Tibial nerve (tissue), 4 donors: ENCODE measurements at places on chromosomes 4 and X. TPM values are rescaled to one million over a fixed set of nuclear protein-coding genes. Genes with fewer than 3 reads are reported as not detected.

The USP27X gene
- 2.2 TPM for total RNA-seq

The TEX11 gene
- not detected for total RNA-seq

The CXorf51B gene
- not detected for total RNA-seq

The BEX1 gene
- not detected for total RNA-seq
